Caco-2 (cell line): ENCODE measurements at places on chromosomes 1 and 21. TPM values are rescaled to one million over a fixed set of nuclear protein-coding genes. Genes with fewer than 3 reads are reported as not detected.

GRCh38 chr1:8062861-8063260 lies 36.8 kb upstream of the ERRFI1 start:
- DNase-seq: no peak
- H3K27ac ChIP-seq: no peak overlapping the region
- H3K27me3 ChIP-seq: no peaks in the 10 kb centered on the region

DNA sequence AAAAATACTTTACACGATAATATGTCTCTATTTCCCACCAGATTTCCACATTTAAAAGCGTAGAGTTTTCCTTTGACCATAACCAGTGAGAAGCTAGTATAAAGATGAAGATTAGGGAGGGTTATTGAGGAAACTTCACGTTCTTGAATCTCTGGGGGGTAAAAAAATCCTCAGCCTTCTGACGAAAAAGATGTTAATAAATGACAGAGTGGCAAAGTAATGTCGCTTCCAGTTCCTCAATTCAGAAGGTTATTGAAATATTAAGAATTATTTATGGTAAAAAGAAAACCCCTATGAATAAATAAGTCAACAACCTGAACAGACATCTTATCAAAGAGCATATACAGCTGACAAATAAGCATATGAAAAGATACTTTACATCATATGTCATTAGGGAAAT lies 241.0 kb downstream of the GPATCH2 start:
- H3K36me3 ChIP-seq: no peaks in the 10 kb centered on the region
- no peak overlapping the region for H3K4me3 ChIP-seq
- H3K27me3 ChIP-seq: no peaks in the 10 kb centered on the region
- DNase-seq: no peak

- no peak overlapping the region for H3K4me3 ChIP-seq
- no peak overlapping the region for H3K27ac ChIP-seq
- no peaks in the 10 kb centered on the region for H3K27me3 ChIP-seq
- DNase-seq: no peak
- H3K36me3 ChIP-seq: no peaks in the 10 kb centered on the region
These were observed 210.0 kb downstream of the PLA2G4A start for GRCh38 chr1:187038784-187039183.

DNA sequence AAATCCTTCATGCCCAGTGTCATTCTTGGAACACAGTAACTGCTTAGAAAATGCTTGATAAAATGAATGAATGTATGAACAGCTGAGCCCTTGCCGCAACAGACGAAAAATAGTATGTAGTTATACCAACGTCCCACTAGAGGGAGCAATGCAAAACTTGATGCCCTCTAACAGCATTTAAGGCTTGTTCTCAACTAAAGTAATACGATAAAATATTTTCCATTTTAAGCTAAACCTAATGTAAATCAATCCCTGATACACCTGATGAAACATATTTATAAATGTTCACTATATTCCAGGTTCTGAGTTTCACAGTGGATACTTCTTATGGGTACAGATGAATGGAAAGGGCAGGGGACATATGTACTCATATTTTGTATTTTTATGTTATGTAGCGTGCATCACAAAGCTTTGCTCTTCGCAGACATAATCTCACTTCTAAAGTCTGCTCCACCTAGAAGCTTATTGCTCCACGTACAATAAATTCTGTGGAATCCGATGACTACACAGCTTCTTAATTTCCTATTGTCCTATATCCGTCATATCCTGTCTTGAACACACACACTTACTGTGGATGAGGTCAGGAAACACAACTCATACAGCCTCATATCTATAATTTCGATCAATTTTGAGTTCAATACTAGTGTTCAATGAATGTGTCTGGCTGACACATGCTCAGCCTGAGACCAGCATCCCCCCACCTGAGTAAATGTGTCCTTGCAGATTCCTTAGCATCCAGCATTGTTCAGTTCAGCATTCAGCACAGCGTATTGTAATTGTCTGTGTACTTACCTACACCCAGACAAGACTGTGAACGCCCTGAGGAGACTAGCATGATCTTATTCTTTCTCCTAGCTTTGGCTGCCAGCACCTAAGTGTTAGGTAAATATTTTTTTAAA lies 4.4 kb upstream of the UTP25 start:
- DNase-seq: no peak
- H3K36me3 ChIP-seq: no peaks in the 10 kb centered on the region
- H3K27me3 ChIP-seq: no peaks in the 10 kb centered on the region
- no peak overlapping the region for H3K27ac ChIP-seq
- no peak overlapping the region for H3K4me3 ChIP-seq

- no peaks in the 10 kb centered on the region for H3K27me3 ChIP-seq
- H3K4me1 ChIP-seq: peaks cover 16% of the 10 kb centered on the region; the same call in 1 of the 2 replicates
- no peak overlapping the region for H3K4me3 ChIP-seq
These were observed 62.5 kb downstream of the TMCO4 start for GRCh38 chr1:19737104-19737825.

- no peak overlapping the region for H3K4me3 ChIP-seq
- no peaks in the 10 kb centered on the region for H3K27me3 ChIP-seq
These were observed 130.7 kb downstream of the SIPA1L2 start for GRCh38 chr1:232499188-232499587.

- no peak for DNase-seq
- no peak overlapping the region for H3K4me3 ChIP-seq
- H3K27me3 ChIP-seq: no peaks in the 10 kb centered on the region
- no peak overlapping the region for H3K27ac ChIP-seq
- H3K36me3 ChIP-seq: no peaks in the 10 kb centered on the region
These were observed 39.4 kb upstream of the VTCN1 start for GRCh38 chr1:117250061-117250606.

GRCh38 chr1:208421486-208421885 lies 177.3 kb upstream of the PLXNA2 start:
- H3K36me3 ChIP-seq: no peaks in the 10 kb centered on the region
- no peak for DNase-seq
- 0 out of 2 replicates have a peak, but pooled peaks cover 1% of the 10 kb centered on the region for H3K27me3 ChIP-seq
- no peaks in the 10 kb centered on the region for H3K4me1 ChIP-seq

GRCh38 chr1:48870596-48870995 lies 93.9 kb upstream of the BEND5 start:
- H3K4me3 ChIP-seq: no peak overlapping the region
- no peaks in the 10 kb centered on the region for H3K27me3 ChIP-seq
- H3K27ac ChIP-seq: no peak overlapping the region
- no peaks in the 10 kb centered on the region for H3K36me3 ChIP-seq

The CEP350 gene
- total RNA-seq: 40.3 and 43.5 TPM in 2 replicates

The ASCL5 gene
- 0.26 and 0.48 TPM in 2 replicates for total RNA-seq

The BGLAP gene
- 1.3 and 2.0 TPM in 2 replicates for total RNA-seq
